MV-4-11 (cell line): ENCODE measurements at places on chromosomes 4 and X.
A peak's percentile ranks its signal among the peaks of the same experiment; 100 is the strongest.

GRCh38 chr4:41181037-41181436, 33.3 kb downstream of the APBB2 start:
- DNase-seq, result no peak

- no peak for DNase-seq
Observed at GRCh38 chr4:164621886-164622521, 131.9 kb upstream of the SMIM31 start.

GRCh38 chr4:170102426-170102825, 12.7 kb upstream of the AADAT start:
- no peak for DNase-seq

DNA sequence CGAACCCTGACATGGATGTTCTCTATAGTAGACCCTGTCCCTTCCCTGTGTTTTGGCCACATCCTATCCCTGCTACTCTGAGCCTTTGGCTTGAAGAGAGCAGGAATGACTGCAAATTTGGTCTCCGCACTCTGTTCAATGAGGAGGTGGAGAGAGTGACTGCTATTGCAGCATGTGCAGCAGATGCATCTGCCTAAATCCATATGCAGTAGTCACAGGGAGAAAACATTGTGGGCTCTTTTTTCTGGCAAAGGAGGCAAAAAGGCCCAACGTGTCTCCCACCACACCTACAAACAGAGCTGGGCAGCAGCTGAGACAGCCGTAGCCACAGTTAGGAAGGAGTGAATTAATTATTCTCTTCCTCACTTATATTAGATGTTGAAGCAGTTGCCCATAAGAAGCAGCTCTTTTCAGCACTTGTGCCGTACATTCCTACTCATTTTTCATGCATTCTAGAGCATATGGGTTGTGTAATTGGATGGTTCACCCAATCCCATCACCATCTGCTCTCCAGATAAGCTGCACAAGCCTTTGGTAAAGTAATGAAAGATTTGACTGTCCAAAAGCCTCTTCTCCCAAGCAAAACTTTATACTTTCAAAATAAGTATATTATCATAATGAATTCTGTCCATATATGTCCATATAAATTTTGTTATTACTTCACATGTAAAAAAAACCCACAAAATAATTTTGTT, 147.9 kb upstream of the FAM47A start:
- no peak for DNase-seq

DNA sequence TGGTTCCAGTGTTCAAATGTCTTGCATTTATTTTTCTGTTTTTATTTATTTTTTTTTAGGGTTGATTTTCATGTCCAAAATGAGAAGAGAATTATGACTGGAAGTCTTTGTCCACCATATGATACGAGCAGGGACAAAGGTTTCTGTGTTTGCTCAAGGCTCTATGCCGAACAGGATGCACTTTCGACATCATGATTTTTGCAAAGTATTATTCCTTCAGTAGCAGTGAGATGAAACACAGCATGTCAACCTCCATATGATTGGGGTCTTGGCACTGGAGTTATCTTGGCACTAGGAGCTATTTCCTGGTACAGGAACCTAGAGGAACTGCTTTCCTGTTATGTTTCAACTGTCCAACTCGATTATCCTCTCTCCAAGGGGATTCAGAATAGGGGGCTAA, 72.6 kb downstream of the UCHL1 start:
- no peak for DNase-seq

DNA sequence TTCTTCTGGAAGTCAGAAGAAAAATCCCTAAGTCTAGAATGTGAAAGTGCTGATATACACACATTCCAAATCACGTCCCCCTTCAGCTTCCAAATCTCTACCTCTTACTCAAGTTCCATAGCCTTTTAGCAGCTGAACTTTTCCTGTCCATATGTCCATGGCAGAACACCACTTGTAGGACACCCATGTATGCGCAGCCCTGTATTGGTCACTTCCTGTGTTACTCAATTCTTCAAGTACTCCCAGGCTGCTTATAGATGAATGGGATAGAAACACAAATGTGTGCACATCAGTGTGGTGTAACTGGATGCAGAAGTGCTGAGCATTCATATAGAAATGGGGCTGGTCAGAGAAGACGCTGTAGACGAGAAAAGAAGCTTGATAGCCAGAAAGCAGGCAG, 18.8 kb downstream of the SRPX2 start:
- DNase-seq, result peak; percentile 8

DNA sequence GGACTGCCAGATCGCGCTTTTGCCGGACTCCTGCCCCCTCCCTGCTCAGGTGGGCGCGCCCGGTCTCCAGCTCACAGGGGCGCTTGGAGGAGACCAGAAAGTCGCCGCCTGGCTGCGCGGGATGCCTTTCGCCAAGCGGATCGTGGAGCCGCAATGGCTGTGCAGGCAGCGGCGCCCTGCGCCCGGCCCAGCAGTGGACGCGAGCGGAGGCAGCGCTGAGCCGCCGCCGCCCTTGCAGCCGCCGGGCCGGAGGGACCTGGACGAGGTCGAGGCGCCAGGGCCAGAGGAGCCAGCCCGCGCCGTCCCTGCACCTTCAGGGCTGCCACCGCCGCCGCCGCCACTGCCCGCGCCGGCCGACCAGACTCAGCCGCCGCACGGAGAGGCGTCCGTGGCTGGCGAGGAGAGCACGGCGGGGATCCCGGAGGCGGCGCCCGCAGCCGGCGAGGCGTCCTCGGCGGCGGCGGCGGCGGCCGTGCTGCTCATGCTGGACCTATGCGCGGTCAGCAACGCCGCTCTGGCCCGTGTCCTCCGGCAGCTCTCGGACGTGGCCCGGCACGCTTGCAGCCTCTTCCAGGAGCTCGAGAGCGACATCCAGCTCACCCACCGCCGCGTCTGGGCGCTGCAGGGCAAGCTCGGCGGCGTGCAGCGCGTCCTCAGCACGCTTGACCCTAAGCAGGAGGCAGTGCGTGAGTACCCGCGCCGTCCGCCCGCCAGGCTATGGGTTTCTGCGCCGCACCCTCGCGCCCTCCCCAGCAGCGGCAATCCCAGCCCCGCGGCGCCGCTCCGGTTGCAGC, 834 bp downstream of the NHS start:
- no peak for DNase-seq

- no peak for DNase-seq
Observed at GRCh38 chr4:109985993-109986974, 73.6 kb downstream of the EGF start.
